ENCODE measurements at places on chromosomes 7 and 10.

DNA sequence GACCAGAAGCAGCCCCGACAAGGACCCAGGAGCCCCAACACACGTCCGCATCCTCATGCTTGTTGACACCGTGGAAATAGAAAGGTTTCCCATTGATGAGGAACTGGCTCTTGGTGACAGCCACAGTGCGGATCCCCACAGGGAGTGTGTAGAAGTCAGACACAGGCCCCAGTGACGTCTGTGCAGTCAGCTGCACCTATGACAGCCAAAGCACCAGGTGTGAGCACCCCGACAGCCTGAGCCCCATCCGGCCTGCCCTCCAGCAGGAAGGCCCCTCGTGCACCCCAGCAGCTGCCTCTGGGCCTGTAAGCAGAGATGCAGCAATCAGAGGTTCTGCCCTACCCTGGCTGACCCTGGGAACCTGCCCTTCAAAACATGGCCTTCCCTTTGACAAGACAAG is 7.1 kb downstream of the GUSB start:
- DNase-seq, result no peak

DNA sequence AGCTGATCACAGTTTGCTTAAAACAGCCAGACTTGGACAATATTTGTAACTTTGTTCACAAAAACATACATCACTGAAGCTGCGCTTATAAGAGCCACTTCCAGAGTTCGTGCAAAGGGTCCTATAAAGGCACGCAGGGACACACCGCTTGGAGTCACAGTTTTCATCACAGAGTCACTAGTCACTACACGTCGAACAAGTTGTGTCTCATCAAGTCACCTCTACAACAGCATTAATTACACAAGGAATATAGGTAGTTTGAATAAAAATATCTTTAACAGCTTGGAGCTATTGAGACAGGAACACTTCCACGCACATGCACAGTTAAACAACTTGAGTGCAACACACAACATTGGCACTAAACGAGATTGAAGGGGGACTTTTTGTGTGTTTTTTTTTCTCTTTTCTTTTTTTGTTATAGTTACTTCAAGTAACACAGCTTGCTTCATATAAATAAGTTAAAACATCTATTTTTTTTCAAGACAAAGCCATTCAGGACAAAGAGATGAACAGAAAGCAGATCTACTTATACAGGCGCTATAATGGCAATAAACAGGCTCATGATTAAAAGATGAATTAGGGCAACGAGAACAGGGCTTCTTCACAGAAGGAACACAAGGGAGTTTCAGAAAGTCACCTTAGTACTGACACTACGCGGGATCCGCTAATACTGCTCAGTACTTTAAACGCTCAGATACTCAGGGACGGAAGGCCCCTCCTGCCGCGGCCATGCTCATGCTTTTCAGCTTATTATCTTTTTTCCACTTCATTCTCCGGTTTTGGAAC is 2.2 kb downstream of the HOXA5 start:
- no peak for DNase-seq

GRCh38 chr7:151921451-151921850 is 34.8 kb upstream of the GALNTL5 start:
- no peak for DNase-seq

- DNase-seq, result no peak
These were observed 118.0 kb downstream of the RAB11FIP2 start for GRCh38 chr10:117928741-117929140.

- no peak for DNase-seq
These were observed 34.1 kb upstream of the FOXL3 start for GRCh38 chr7:255721-256361.

- DNase-seq, result no peak
These were observed 127.2 kb downstream of the SLIT1 start for GRCh38 chr10:97058521-97058920.

GRCh38 chr7:17498230-17498629 is 199.8 kb downstream of the AHR start:
- DNase-seq, result no peak

DNA sequence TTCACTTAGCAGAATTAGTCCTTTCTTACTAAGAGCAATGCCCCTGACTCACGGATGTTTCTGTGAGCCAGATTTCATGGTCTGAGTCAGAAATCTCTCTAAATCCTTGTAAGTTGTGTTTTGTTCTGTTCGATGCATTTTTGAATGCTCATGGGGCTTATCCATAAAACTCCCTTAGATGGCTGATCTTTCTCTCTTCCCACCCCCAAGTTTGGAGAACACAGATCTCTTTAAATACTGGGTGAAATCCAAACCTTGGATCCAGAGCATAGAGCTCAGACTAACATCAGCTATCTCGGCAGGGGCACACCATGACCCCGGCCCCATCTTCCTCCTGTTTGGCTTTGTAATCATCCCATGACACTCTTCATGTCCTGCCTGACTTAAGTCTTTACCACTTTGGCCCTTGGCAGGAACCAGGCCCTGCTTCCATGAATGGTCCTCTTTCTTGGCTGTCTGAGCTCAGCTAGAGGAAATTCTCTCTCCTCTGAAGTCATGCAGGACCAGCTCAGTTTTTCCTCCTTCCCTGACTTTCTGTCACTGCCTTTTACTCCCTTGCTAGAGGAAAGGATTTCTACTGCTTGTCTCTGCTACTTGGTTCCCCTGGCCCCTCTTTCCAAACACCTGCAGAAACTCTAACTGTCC is 120.4 kb upstream of the RAB11FIP2 start:
- DNase-seq, result no peak

DNA sequence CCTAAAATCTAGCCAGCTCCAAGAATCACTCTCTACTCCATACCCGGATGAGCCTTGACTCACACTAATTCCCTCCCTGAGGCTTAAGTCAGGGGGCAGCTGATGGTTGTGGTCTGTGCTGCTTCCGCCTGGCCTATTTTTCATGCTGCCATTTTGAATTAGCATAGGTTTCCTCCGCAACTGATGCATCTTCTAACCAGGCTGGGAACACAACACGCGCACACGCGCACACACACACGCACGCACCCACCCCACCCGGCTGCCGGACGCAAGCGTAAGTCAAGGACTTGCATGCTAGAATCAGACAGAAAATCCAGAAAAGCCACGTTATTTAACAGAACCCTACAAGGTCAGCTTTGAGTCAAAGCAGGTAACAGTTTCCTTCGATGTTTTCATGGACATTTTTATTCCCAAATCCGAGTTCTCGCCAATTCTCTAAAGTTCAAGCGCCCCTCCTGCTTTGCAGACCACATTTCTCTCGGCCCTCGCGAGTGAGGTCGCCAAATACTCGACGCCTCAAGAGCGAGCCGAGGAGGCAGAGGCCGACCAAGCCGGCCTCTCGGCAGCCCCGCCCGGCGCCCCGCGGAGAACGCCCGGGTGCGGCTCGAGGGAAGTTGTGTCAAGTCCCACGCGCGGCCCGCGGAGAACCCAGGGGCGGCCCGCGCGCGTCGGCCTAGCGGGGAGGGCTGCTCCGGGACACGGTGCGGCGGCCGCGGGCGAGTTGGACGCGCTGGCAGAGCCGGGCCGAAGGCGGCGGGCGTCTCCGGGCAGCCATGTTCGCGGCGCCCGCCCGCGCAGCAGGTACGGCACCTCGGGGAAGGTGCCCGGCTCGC is 961 bp downstream of the SCRN1 start:
- DNase-seq, result no peak

DNA sequence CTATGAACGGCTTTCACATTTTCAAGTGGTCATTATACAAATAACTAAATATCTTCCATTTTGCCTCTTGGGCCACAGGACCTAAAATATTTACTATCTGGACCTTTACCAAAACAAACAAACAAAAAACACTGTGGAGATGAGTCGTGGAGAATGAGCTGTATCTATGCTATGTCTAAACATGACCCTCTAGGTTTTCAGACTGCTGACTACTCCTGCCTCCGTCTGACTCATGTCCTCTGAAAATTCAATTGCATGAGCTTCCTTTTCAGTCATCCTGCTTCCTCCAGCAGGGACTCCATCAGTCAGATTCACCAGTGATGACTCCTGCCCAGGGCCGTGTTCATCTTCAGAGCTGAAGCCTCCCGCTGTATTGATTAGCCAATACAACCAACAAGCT is 96.8 kb downstream of the COL28A1 start:
- no peak for DNase-seq

- no peak for DNase-seq
These were observed 176.7 kb downstream of the ADARB2 start for GRCh38 chr10:1560535-1561192.

DNA sequence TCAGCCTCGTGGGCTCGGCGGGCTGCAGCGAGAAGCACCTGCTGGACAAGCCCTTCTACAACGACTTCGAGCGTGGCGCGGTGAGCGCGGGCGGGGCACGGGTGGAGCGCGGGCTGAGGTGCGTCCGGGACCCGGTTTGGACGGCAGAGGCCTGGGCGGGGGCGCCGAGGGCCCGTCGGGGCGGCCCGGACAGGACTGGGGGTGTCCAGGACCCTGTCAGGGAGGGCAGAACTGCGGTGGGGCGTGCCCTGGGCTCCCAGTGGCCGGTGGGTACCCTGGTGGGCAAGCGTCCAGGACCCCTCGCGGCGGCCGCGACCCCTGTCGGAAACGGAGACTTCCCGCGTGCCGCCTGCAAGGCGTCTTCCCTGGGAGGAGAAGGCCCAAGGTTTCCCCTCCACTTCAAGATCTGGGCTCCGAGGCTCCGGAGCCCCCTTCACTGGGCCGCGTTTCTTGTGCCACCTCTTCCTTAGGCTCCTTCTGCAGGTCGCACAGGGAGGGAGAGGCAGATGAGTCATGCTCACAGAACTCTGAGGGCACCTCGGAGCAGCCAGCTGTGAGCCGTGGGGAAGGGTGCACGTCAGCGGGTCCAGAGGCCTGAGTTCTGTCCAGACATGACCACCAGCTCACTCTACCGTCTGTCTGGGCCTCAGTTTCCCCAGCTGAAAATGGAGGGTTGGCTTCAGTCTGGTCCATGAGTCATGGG is 485 bp downstream of the ALOX5 start:
- DNase-seq, result no peak

- no peak for DNase-seq
These were observed 29.6 kb upstream of the VPS41 start for GRCh38 chr7:38938589-38938988.

DNA sequence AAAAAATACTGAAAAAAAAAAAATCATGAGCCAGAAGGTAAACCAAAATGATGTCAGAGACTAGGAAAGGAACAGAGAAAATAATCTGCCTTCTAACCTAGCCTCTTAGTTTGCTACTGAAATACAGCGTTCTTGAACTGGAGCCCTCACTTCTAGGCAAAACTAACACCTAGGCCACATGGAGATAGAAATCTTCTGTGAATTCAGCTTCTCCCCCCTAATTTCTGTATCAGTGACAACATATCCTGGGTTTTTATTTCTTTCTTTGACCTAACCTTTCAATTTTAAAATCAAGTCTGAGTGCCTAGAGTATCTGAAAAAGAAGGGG is 100.1 kb upstream of the GLCCI1 start:
- DNase-seq, result no peak

GRCh38 chr10:98106531-98106930 is 27.9 kb upstream of the R3HCC1L start:
- no peak for DNase-seq

DNA sequence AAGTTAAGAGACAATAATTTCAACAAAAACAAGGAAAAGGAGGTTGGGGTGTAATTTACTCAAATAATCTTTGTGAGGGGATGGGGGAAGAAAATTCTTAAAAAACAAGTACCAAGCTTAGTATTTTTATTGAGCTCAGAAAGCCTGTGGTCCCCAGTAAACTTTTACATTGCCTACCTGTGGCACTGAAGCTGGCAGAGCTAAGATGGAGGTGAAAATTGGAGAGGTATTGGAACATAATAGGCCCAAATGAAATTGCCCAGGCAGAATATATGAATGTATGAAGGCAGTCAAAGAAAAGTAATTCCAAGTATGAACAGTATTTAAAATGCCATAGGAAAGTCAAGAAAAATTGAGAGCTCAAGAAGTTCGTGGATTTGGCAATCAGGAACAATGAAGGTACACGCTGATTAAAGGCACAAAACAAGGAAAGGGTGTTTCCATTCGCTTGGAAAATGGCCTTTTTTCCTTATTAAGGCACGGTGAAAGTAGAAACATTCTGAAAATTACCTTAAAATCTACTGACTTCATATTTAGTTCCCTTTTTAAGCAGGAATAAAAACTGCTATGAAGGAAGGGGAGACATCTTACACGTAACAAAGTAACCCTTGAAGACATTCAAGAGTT is 3.4 kb upstream of the KMT2E start:
- DNase-seq, result no peak

GRCh38 chr7:315516-316265 is 25.7 kb downstream of the FOXL3 start:
- no peak for DNase-seq

GRCh38 chr7:121069346-121070100 is 81.0 kb downstream of the CPED1 start:
- DNase-seq, result no peak

GRCh38 chr7:38476764-38477163 is 154.4 kb downstream of the AMPH start:
- no peak for DNase-seq

GRCh38 chr7:55556031-55556430 is 16.3 kb downstream of the VOPP1 start:
- DNase-seq, result no peak

GRCh38 chr7:121081327-121081936 is 92.9 kb downstream of the CPED1 start:
- DNase-seq, result no peak

- no peak for DNase-seq
These were observed 80.2 kb downstream of the PALS2 start for GRCh38 chr7:24653316-24654085.
